ENCODE measurements at places on chromosomes 5 and 9.

- no peak for DNase-seq
Observed at GRCh38 chr5:150540615-150541396, 32.9 kb downstream of the NDST1 start.

DNA sequence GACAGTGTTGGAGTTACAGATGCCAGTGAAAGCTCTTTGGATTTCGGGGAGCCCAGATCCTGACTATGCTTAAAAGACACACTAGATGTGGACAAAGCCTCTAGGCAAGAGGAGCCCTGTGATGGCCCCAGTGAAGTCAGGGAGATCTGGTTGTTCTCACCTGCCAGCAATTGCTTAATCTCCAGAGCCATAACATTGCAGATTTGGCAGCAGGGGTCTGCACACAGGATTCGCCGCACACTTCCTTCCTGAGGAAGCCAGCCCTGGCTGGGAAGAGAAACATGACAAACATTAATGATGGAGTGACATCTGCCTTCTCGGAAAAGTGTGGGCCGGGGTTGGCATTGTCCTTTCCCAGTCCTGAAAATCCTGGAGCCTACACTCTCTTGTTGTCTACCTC, 65.2 kb upstream of the PHF24 start:
- DNase-seq, result no peak

DNA sequence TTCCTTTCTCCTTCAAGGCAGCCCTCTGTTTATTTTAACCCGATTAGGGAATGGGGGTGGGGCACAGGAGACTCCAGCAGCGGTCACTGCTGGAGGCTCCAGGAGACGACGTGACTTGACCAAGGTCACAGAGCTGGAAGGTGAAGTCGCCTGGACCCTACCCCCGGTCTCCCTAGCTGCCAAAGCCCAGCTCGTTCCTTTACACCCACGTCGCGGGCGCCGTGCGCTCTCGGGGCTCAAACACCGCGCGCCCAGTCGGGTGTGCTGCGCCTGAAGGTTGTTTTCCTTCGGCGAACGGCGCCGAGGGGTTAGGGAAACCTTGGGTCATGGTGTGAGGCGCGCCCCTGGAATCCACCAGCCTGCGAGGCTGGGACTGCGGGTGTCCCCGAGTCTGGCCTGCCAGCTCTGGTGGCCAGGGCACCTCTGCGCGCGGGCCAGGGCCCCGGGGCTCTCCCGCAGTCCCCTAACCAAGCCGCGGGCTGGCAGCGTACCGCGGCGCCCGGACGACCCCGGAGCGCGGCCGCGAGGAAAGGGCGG, 747 bp upstream of the UNC5A start:
- no peak for DNase-seq

DNA sequence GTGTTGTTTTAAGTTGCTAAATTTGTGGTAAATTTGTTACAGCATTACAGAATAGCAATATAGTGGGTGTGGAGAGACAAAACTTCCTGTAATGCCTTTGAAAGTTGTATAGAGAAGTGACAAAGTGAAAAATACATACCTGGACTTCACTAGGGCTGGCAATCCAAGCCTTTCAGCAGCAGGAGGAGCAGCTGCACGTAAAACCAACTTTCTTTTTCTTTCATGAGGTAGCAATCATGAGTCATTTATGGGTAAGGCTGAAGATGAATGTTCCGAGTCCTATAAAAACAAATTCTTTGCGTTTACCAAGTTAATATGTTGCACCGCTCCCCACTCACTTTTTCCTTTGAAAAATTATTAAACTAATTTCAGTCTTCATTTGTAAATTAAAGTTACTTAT, 1138.2 kb downstream of the TAF11L14 start:
- peak; percentile 94 for DNase-seq

DNA sequence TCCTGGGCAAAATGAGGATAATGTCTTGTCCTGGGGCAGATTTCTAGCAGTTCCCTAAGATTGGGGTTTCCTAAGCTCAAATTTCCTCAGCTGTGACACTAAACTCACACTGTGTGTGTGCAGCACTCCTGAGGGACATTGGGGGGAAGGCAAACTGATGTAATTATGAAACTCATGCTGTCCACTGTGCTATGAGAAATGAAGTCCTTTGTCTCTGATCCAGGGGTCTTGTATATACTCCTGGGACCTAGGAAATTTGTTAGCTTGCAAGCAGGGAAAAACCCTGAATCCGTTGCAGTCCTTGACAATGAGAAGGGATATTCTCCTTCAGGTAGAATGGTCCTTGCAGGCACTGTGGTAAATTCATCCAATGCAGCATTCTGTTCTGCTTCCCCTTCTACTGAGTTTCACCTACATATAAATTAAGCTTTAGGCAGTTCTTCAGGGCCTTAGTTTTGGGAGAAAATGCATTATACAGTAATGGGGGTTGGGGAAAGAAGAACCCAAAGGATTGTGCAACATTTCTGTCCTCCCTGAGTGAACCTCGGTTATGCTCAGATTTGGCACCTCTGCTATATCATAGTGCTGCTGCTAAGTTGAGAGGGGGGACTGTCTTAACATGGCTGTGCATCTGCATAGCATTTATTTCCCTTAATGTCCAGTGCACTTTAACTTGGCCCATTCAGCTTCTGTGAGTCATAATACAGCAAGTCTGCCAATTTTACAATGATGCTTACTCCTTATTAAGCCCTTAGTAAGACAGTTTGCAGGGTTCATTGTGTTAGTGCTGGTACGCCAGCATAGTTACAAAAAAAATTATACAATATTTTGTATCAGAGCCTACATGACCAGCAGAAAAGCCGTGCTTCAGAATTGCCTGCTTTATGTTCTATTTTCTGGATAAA, 80.2 kb downstream of the PJA2 start:
- DNase-seq, result no peak

DNA sequence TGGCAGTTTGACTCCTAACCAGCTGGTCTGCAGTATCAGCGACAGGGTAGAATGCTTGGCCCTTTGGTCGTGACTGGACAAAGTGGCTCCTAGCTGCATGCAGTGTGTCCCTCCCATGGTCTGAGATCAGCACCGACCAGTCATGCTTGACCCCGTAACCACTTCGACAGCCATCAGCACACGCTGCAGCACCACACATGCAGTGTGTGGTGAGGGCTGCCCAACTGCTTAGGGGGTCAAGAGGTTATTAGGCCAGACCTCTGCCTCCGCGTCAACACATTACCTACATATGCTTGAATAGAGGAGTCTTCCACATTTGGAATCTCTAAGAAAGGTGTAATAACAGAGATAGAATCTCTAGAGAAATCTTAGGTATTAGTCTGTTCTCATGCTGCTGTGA, 139.1 kb downstream of the FSTL4 start:
- no peak for DNase-seq

DNA sequence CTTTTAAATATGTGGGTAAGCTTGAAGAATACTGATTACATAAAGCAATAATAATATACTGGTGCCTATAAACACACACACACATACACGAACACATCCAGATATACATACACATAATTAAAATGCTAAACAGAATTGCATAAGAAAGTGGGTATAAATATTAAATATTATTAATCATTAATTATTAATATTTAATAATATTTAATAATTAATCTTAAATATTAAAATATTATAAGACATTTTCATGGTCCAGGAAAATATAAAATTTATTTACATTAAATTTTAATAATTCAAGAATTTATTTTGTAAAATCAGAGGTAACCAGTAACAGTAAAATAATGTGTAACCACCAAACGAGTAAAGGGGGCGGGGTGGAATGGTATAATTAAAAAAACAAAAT, 178.3 kb downstream of the TMEM232 start:
- no peak for DNase-seq

- DNase-seq, result no peak
Observed at GRCh38 chr5:38764937-38765391, 80.8 kb upstream of the OSMR start.

DNA sequence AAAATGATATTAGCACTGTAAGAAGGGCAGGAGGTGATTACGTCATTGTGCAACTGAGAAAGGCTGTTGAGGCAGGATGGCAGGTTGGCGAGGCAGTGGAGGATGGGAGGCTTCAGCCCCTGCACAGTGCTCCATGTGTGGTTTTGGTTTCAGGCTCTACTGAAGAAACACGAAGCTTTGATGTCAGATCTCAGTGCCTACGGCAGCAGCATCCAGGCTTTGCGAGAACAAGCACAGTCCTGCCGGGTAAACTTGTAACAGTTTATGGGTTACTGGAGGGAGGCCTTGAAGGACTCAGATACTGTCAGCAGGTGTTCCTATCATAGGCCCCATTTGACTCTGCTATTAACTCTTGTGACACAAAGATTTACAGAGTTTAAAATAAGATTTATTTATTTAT, 35.1 kb downstream of the SPTAN1 start:
- no peak for DNase-seq

GRCh38 chr9:2473681-2474080, 147.9 kb upstream of the VLDLR start:
- DNase-seq, result no peak

DNA sequence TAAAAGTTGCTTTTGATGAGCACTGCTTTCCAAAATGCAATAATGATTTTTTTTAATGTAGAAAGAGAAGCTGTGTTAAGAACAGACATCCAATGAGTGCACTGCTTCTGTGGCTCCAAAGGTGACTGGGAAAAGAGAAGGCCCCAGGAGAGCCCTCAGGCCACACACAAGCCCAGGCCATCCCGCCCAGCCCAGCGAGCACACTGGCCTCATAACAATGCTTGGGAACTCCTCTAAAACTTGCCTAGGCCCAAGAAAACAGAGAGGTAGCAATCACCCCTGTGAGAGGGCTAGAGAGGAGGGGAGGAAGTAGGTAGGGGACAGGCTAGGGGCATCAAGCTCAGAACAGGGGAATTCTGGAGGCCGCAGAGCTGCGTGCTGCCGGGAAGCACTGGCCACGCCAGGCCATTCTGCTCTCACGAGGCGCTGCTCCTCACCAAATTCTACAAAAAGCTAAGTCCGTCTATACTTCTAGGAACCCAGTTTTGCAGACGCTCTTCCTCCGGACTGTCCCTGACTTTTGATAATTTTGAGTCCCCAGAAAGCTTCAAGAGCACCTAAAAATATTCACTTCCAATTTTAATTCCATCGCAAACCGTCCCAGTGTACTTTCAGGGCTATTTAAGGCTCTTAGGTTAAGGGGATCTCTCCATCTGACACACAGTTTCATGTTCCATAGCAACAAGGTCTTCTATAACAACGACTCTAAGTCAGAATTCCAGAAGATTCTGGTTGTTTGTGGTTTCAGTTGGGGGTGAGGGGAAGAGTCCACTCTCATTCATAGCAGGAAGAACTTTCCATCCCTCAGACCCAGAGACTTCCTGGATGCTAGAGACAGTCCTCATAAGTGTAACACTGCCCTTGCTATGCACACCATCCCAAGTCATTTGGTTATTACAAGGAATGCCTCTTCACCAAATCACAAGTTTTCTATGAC, 51.0 kb downstream of the HABP4 start:
- DNase-seq, result no peak

DNA sequence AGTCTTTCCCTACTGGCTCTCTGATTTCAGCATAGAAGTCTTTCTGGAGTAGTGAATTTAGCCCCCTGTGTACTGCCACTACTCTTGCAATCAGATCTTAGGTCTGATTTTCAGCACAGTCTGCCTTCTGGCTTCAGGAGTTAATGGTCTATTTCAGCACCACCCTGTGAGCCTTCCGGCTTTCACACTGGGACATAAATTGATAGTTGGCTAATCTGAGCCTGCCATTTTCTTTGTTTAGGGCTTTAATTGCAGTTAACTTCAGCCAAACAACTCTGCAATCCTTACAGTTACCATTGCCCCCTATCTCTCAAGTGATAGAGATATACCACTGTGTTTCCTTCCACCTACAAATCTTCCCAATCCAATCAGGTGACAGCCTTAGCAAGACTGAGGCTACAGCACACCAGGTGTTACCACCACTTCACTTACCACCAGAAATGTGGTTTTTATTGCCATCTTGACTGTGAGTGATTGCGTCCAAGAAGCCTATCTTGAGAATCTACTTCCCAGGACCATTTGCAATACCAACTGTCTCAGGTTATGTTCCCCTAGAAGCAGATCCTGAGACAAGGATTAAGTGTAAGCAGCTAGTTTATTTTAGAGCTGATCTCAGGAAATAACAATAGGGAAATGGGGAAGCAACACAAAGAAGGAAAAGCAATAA, 51.9 kb upstream of the NEK6 start:
- no peak for DNase-seq
